ENCODE measurements at places on chromosomes 11 and 22. TPM values are rescaled to one million over a fixed set of nuclear protein-coding genes. Genes with fewer than 3 reads are reported as not detected.

The UQCR10 gene
- total RNA-seq: 381 TPM

The NARS2 gene
- 17.6 TPM for total RNA-seq

The MMP27 gene
- total RNA-seq: not detected

The C22orf15 gene
- total RNA-seq: not detected

The C11orf16 gene
- total RNA-seq: not detected

The SCN3B gene
- 0.56 TPM for total RNA-seq

The PAFAH1B2 gene
- total RNA-seq: 42.6 TPM

The SAA4 gene
- not detected for total RNA-seq

The MDK gene
- 4.7 TPM for total RNA-seq

The RTN4RL2 gene
- total RNA-seq: 1.9 TPM

The SLC17A6 gene
- not detected for total RNA-seq

The C11orf97 gene
- not detected for total RNA-seq

The LDHAL6A gene
- total RNA-seq: not detected

The CHRDL2 gene
- 11.1 TPM for total RNA-seq

The MRGPRD gene
- not detected for total RNA-seq

The TRIM51 gene
- not detected for total RNA-seq

The DDX10 gene
- total RNA-seq: 10.2 TPM

The SLC22A8 gene
- not detected for total RNA-seq

The BIK gene
- not detected for total RNA-seq

The GAB2 gene
- total RNA-seq: 14.9 TPM

The MS4A6E gene
- not detected for total RNA-seq

The TLCD5 gene
- total RNA-seq: 7.3 TPM

The SH3BP1 gene
- total RNA-seq: 1.9 TPM

The ARHGAP8 gene
- not detected for total RNA-seq

The OR51B2 gene
- not detected for total RNA-seq

The OR52I1 gene
- not detected for total RNA-seq

The OR51I1 gene
- total RNA-seq: not detected
